Tibial nerve (tissue), 4 donors: ENCODE measurements at places on chromosomes 12 and 14.

- DNase-seq = no peak
Measured at GRCh38 chr12:132143336-132144071, 615 bp downstream of the DDX51 start.

DNA sequence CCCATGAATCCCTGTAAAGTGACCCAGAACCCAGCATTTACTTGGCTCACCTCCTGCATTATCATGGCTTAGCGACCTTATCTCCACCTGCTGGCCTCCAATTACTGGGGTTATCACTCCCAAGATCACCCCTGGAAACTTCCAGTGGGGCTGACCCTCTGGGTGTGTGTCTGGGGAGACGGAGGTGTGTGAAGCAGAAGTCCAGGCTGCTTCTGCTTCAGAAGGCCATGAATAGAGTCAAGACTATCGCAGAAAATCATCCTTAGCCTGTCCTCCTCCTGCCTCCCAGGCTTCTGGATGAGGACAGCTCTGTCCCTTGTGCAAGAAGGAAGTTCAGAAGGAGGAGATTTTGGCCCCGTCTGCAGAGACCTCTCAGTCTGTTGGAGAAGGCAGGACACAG lies 408 bp upstream of the KRT72 start:
- no peak for DNase-seq

DNA sequence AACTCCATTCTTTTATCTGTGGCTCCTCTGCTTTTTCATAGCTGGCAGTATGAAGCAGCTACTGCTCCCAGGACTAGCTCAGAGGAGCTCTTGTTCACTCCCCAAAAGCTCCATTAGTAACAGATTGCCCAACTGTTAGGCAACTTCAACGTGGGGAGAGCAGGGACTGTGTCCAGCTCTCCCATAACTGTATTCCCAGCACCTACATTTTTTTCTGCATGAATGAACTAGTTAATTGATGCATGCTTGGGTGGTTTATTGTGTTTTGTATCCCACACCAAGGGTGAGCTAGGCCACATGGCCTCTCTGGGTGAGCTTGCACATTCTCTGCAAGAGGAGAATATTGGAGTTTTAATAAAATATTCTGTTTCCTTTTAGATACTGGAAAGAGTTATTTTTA lies 15.2 kb downstream of the STON2 start:
- DNase-seq = no peak

GRCh38 chr12:62717643-62718042 lies 217.3 kb downstream of the PPM1H start:
- no peak for DNase-seq

DNA sequence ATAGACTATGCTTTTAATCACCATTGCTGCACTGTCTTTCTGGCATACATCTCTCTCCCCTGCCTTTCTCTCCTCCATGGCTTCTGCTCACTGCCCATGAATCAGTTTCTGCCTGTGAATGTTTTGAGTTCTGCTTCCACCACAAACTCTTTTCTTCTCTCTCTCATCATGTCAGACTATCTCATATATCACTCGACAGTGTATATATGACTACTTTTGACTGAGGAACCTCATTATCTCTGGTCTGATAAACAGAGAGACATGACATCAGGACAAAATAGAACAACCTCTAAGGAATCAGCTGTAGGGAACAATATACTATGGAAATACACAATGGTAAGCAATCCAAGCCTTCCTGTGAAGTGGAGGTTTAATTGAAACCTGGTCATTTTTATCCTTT lies 177.9 kb downstream of the FOXA1 start:
- no peak for DNase-seq

DNA sequence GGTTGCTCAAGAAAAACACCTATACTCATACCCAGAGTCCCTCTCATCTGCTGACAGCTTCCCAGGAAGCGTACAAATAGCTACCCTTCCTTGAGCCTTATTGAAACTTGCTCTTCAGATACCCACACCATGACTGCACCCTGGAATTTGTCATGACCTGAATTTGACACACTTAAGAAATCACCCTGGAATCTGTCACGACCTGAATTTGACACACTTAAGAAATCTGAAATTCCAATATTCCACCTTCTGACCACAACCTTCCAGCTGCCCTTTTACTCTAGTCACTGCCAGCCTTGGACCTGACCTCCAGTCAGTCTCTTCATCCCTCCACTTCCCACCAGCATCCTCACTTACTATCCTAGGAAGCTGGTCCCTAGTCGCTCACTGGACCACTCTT lies 1.1 kb upstream of the HAL start:
- no peak for DNase-seq

DNA sequence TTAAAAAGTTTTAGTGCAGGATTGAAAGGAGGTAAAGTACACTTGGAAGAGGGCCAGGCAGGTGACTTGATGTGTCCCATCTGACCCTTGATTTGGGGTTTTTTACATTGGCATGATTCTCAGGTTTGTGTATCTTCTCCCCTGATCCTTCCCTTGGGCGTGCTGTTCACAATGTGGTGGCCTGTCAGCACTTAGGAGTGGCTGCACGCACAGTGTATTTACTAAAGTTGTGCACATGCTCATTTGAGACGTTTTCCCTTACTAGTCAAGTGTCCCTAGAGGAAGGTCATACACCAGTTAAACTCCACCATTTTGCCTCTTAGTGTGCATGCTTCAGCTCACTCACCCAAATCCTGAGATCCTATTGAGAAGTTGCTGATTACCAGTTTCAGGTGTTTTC lies 145.7 kb upstream of the PLEKHA5 start:
- DNase-seq = no peak

- peak; percentile 65 for DNase-seq
Measured at GRCh38 chr12:104604070-104604994, 147.6 kb downstream of the CHST11 start.

GRCh38 chr12:52821826-52822660 lies 8.1 kb upstream of the KRT4 start:
- DNase-seq = no peak

DNA sequence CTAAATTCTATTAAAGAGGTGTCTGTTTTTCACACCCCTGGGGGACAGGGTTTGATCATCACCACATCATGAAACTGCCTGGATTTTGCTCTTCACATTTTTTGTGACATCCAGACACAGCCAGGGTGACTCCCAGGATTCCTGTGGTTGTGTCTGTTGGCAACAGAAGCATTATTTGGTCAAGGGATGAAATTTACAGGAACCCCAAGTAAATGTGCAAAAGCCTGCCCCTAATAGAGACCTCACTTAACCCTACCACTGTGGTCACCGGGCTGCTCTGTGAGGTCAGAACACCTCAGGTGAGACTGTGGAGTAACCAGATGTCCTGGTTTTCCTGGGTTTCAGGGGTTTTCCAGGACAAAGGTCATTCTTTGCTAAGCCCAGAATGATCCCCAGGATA lies 103.8 kb downstream of the DAD1 start:
- no peak for DNase-seq

DNA sequence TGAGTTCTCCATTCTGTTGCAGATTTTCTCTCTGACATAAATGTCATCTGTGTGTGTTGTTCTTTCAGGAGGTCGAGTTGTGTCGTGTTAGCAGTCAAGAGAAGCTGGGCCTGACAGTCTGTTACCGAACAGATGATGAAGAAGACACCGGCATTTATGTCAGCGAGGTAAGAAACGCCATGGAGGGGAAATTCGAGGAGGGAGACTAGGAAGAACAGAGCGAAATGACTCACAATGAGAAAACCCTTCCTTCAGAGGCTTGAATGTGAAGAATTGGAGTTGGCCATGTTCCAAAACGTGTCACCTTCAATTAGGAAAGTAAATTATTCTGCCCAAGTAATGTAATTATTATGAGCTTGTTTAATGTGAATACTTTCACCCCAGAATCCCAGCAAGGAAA lies 364.5 kb downstream of the PDZRN4 start:
- DNase-seq = no peak

GRCh38 chr12:132103542-132104308 lies 40.4 kb downstream of the DDX51 start:
- no peak for DNase-seq

GRCh38 chr14:73802431-73803188 lies 49.0 kb upstream of the PTGR2 start:
- no peak for DNase-seq

- no peak for DNase-seq
Measured at GRCh38 chr14:56855891-56856461, 45.7 kb upstream of the OTX2 start.

GRCh38 chr12:4251216-4251891 lies 22.2 kb upstream of the CCND2 start:
- DNase-seq = no peak

- DNase-seq = no peak
Measured at GRCh38 chr12:80756875-80757274, 40.2 kb downstream of the MYF5 start.

- DNase-seq = no peak
Measured at GRCh38 chr14:101733211-101733610, 28.3 kb upstream of the PPP2R5C start.

DNA sequence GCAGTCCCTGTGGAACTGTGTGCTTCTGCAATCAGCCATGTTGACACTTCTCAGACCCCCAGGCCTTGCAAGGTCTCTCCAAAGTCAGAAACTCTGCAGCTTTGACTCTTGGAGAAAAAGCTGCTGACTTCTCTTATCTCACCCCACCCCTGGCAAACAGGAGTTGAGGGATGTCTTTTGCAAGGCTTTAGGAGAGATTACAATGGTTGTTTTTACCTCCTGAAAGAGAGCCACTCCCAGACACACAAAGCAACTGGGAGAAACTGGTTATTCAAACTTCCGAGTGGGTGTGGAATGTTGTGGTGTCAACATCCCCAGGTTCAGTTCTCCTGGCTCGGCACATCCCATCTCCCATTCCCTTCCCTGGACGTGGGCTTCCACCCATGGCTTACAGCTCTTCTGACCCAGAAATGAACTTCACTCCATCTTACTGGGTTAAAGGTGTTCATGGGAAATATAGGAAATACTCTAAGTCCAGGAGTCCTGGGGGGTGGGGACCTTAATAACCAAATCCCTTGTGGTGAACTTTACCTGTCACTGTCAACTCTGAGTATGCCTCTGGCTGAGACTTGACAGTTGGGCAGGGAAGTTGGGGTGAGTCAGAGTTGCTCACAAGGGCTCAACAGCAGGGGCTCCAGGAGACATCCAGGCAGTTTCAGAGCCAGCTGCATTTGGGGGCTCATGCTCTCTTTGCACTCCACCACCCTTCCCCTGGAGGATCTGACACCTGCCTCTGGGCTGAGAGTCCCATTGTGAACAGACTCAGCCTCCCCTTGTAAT lies 41.9 kb downstream of the CCDC177 start:
- DNase-seq = no peak

DNA sequence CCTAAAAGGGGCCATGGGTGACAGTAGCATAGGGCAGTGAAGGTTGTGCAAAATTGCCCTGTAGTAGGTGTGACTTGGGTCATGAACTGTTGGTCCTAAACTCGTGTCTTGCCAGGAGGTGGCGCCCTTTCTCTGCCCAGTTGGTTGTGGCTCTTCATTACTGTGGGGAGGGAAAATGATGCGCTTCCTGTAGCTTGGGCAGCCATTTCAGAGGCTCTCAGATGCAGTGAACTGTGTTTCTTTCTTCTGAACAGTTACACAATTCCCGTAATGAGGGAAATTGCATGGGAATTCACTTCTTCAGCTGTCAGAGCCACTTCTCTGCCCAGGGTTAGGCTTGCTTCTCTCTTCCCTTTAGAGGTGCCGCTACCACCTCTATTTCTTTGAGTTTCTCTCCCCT lies 148.1 kb upstream of the NRXN3 start:
- peak; percentile 17 for DNase-seq

DNA sequence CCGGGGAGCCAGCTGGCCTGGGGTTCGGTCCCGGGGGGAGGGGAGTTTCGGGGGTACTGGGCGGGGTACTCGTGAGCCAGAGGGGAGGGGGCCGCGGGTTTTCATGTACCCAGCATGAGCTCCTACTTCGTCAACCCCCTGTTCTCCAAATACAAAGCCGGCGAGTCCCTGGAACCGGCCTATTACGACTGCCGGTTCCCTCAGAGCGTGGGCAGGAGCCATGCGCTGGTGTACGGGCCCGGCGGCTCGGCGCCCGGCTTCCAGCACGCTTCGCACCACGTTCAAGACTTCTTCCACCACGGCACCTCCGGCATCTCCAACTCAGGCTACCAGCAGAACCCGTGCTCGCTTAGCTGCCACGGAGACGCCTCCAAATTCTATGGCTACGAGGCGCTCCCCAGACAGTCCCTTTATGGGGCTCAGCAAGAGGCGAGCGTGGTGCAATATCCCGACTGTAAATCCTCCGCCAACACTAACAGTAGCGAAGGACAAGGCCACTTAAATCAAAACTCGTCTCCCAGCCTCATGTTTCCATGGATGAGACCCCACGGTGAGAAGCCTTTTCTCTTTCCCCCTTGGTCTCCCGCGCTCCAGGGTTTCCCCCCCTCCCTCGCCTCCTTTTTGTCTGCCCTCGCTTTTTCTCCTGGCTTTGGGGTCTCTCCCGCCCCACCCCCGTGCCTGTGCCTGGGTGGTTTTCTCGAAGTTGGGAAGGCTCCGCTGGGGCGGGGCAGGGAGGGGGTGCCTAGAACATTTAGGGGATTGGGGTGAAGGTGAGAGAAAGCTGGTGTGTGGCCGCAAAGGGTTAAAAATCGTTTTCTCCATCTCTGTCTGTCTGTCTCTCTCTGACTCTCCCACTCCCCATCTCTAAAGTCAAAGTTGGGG lies 627 bp downstream of the HOXC8 start:
- DNase-seq = no peak
